Naive B cell (primary cell): ENCODE measurements at places on chromosomes 11 and 22.

DNA sequence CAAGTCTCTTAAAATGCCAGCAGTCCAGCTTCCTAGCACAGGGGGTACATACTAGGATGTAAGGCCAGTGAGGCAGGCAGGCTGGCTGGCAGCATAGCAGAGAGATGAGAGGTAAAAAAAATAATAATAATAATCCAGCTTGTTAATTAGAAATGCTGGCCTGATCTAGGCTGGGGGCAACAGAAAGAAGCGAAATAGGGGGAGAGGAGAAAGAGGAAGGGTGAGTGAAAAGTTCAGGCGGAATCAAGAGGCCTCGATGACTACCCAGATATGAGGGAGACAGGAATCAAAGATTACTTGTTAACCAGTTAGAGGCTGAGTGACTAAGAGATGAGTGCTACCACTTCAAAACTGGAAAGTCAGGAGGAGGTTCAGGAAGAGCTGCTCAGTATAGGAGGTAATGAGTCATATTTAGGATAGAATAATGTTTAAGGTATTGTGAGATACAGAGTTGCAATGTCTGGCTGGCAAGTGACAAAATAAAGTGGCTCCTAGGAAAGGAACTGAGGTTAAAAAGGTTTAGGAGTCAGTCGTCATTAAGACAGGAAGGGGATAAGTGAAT, 2.8 kb downstream of the ALKBH8 start:
- no peak overlapping the region for H3K4me3 ChIP-seq
- peak overlapping the region; percentile 59 for H3K27ac ChIP-seq

- no peak overlapping the region for H3K4me3 ChIP-seq
- H3K27me3 ChIP-seq: peaks cover 13% of the 10 kb centered on the region
- H3K36me3 ChIP-seq: no peaks in the 10 kb centered on the region
- peaks cover 5% of the 10 kb centered on the region for H3K4me1 ChIP-seq
- DNase-seq: no peak
Observed at GRCh38 chr22:32623943-32624342, 149.3 kb downstream of the FBXO7 start.

- no peak overlapping the region for H3K4me3 ChIP-seq
- DNase-seq: no peak
- no peaks in the 10 kb centered on the region for H3K4me1 ChIP-seq
- no peaks in the 10 kb centered on the region for H3K36me3 ChIP-seq
- H3K27me3 ChIP-seq: no peaks in the 10 kb centered on the region
- no peak overlapping the region for H3K27ac ChIP-seq
Observed at GRCh38 chr11:20022363-20023081, 137.8 kb downstream of the DBX1 start.

- no peaks in the 10 kb centered on the region for H3K27me3 ChIP-seq
- H3K27ac ChIP-seq: peak overlapping the region; percentile 100
- H3K36me3 ChIP-seq: no peaks in the 10 kb centered on the region
- H3K4me3 ChIP-seq: peak overlapping the region; percentile 29
- peaks cover 49% of the 10 kb centered on the region for H3K4me1 ChIP-seq
- DNase-seq: no peak
Observed at GRCh38 chr22:35301372-35301874, 1.7 kb downstream of the TOM1 start.

DNA sequence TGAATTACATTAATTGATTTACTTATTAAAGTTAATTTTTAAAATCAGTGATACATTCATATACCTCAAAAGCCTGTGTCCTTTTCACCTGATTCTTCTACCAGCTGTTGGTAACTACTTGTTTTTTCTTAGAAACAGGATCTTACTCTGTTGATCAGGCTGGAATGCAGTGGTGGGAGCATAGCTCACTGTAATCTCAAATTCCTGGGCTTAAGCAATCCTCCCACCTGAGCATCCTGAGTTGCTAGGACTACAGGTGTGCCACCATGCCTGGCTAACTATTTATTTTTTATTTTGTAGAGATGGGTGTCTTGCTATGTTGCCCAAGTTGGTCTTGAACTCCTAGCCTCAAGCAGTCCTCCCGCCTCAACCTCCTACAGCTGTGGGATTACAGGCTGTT, 4.7 kb downstream of the TRIM44 start:
- peaks cover 50% of the 10 kb centered on the region for H3K36me3 ChIP-seq
- no peaks in the 10 kb centered on the region for H3K27me3 ChIP-seq
- H3K4me1 ChIP-seq: peaks cover 72% of the 10 kb centered on the region
- peak overlapping the region; percentile 19 for H3K4me3 ChIP-seq
- no peak overlapping the region for H3K27ac ChIP-seq

GRCh38 chr11:36976741-36977140, 378.7 kb upstream of the RAG2 start:
- H3K4me1 ChIP-seq: no peaks in the 10 kb centered on the region
- no peaks in the 10 kb centered on the region for H3K27me3 ChIP-seq
- no peak overlapping the region for H3K27ac ChIP-seq
- DNase-seq: no peak
- H3K4me3 ChIP-seq: no peak overlapping the region

DNA sequence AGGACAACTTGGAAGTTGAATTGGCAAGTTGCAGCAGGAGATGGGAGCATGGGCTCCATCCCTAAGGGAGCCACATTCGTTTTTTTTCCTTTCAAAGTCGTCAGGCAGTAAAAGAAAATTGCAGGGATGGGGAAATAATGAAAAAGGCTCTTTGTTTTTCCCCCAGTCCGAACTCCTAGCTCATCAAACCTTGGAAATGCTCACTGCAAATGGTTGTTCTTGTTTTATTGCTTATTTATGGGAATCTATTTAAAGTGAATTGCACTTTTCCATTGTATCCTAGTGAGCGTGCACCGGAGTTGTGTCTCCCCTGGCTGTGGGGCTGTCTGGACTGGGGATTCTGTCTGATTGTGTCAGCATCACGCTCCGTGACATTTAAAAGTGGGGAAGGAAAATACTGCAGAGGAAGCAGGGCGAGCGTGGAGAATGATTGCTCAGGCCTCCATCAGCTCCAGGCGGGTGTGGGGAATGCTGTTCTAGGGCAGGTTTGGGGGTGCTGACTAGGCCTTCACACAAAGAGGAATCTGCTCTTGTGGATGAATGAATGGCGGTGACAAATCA, 306.4 kb downstream of the KIRREL3 start:
- peaks cover 25% of the 10 kb centered on the region for H3K27me3 ChIP-seq
- DNase-seq: no peak
- no peaks in the 10 kb centered on the region for H3K4me1 ChIP-seq
- H3K27ac ChIP-seq: peak overlapping the region; percentile 29

DNA sequence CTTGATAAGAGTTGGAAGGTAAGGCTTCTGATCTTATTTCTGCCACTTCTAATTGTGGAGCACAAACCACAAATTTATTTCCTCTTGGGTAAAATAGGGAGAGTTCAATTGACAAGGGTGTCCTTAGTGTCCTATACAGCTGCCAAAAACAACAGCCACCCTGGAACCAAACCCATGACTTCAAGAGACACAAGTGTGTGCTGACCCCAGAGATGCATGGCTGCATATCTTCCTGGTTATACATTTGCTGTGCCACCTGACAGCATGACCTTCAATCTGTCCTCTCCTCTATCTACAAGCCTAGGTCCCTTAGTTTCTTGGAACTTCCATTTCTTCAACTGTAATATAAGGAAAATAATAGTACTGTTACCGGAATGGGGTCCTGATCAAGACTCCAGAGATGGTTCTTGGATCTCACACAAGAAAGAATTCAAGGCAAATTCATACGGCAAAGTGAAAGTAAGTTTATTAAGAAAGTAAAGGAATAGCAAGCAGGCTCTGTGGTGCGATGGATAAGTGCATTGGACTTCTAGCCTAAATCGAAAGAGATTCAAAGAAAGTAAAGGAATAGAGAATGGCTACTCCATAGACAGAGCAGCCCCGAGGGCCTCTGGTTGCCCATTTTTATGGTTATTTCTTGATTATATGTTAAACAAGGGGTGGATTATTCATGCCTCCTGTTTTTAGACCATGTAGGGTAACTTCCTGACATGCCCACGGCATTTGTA, 15.5 kb upstream of the TMEM123 start:
- H3K4me3 ChIP-seq: no peak overlapping the region
- H3K27me3 ChIP-seq: no peaks in the 10 kb centered on the region
- no peaks in the 10 kb centered on the region for H3K36me3 ChIP-seq
- no peak for DNase-seq
- no peak overlapping the region for H3K27ac ChIP-seq

- DNase-seq: peak; percentile 52
- peak overlapping the region; percentile 86 for H3K4me3 ChIP-seq
- peak overlapping the region; percentile 97 for H3K27ac ChIP-seq
- no peaks in the 10 kb centered on the region for H3K36me3 ChIP-seq
Observed at GRCh38 chr22:50621356-50621880, 6.5 kb downstream of the ARSA start.

GRCh38 chr11:120222916-120223315, 12.1 kb downstream of the OAF start:
- no peaks in the 10 kb centered on the region for H3K27me3 ChIP-seq
- DNase-seq: no peak
- no peak overlapping the region for H3K27ac ChIP-seq
- H3K4me3 ChIP-seq: no peak overlapping the region

DNA sequence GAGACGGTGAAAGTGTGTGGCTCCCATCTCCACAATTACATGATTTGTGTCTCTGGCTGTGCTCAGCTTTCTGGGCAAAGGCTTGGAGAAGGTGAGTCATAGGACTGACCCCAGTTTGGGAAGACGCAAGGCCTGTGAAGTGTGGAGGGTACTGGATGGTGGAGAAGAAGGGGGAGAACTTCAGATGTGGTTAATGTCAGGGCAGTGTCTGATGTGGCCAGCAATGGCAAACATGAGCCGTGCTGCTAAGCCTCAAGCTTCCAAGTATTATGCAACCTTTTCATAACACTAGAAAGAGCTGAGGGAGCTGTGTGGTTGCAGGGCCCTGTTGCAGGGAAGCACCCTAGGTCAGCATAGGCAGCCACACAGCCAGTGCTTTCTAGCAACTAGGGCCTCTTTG, 110.9 kb downstream of the NTM start:
- no peaks in the 10 kb centered on the region for H3K27me3 ChIP-seq
- DNase-seq: no peak
- no peaks in the 10 kb centered on the region for H3K36me3 ChIP-seq
- H3K4me3 ChIP-seq: no peak overlapping the region
- no peak overlapping the region for H3K27ac ChIP-seq
- H3K4me1 ChIP-seq: no peaks in the 10 kb centered on the region
